ENCODE measurements at places on chromosomes 16 and 17.
A peak's percentile ranks its signal among the peaks of the same experiment; 100 is the strongest.

DNA sequence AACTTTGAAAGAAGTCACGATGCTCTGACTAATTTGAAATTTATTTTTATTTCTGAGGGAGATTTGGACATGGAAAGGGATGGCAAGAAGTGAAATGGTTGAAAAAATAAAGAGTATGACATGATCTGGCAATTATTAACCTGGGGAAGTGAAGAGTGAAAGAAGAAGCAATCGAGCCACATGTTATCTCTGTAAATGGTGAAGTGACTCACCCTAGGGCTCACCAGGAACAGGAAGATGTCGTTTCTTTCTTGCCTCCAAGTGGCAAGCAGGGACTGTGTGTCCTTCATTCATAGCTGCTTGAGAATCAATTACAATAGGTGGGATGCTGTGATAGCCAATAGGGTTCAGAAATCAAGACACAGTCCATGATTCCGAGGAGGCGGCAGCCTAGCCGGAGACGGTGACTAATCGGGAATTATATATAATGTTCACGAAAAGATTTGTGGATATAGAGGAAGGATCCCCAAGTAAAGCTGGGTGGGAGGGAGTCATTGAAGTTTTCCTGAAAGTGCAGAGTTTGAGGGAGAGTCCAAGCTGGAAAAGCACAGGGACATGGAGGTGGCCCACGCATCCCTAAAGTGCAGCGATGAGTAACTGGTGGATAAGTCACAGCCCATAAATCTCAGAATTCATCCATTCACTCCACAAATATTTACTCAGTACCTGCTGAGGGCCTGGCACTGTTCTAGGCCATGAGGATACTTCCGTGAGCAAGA is 18.2 kb upstream of the KRT20 start:
- DNase-seq: no peak

DNA sequence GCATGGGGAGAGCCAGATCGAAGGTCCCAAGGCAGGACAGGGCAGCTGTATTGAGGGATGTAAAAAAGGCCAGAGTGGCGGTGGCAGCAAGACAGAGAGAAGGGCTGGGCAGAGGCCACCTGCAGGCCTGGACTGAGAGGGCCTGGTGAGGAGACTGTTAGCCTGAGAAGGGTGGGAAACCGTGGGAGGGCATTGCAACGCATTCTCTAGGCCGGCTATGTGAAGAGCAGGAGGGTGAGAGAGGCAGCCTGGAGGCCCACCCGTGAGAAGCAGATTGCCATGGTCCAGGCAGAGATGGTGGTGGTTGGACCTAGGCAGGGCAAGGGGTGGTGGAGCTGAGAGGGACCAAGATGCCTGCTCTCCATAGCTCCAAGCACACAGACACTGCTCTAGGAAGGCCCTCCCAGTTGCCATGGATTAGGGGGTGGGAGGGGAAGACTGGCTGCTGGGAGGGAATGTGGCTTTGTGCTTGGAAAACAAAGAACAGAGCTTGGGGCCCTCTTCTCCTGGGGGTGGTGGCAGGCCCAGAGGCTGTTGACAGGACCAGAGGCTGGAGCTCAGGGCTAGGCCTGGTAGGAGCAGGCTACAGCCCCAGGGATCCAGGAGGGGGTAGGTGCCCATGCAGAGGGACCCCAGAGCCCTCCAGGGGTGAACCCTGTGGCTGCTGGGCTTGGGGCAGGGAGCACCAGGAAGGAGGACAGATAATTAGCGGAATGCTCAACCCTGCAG is 12.4 kb upstream of the TCAP start:
- no peak for DNase-seq

DNA sequence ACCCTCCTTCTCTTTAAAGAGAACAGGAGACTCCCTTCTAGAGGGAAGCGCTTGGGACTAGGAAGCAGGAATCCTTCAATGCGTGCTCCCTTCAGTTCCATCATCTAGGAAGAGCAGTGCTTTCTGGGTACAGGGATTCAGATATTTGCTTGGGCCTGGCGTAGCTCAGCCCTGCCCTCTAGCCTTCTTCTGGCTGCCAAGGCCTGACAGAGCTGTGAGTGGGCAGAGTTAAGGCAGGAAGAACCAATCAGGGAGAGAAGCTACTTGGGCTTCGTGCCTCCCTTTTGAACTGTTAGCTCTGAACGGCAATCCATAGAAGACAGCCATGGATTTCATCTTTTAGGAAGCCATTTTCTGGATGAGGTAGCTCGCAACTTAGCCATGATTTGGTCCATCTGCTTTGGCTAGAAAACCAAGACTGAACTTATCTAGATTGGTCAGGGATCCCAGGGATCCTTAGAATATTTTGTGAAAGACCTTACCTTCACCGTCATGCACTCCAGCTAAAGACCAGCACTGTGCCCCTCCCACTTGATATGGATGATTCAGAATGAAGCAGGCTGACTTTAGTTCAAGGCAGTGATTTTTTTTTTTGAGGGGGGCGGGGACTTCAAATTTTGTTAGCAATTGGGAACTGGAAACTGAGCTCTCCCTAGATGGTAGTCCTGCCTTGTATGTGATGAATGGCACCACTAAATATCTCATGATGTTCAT is 2.5 kb upstream of the CORO6 start:
- no peak for DNase-seq

- DNase-seq: no peak
Observed at GRCh38 chr16:85058909-85059308, 31.3 kb downstream of the KIAA0513 start.

DNA sequence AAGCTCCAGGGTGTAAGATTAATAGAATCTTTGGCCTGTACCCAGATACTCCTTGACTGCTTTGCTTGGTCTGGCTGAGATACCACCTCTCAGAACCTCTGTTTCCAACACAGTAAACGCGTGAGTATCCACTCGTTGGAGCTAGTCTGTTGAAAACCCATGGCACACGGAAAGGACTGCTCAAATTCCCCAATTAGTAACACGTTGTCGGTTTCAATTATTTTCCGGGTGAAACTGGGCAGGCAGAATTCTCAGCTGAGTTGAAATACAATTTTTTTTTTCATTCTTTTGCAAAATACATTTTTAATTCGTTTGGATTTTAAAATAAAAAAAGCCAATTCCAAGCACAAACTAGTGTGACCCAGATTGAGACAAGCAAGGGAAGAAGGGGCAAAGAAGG is 120.5 kb downstream of the MAF start:
- DNase-seq: no peak

DNA sequence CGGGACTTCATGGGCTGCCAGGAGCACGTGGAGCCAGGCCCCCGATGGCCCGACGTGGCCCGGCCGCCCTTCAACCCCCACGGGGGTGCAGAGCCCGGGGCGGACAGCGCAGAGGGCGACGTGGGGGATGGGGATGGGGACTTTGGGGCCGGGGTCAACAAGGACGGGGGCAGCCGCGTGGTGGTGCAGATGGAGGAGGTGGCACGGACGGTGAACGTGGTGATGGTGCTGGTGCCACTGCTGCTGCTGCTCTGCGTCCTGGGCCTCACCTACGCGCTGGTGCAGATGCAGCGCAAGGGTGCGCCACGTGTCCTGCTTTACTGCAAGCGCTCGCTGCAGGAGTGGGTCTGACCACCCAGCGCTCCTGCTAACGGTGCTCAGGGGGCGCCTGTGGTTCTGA is 19.5 kb downstream of the MMP15 start:
- DNase-seq: no peak

DNA sequence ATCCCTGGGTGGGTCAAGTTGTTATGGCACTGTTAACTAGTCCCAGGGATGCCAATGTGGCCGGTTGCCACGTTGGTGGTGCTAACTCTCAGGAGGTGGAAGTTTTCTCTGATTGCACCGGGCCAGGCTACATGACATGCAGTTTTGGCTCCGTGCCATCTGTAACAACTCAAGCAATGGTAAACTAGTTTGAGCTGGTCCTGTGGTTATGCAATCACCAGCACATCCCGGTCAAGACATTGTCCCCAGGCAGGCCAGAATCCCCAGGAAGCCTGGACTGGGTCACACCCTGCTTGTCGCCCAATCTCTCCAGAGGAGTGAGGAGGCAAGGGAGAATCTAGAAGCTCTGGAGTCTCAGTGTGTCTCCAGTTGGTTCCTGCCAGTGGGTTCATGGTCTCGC is 10.1 kb upstream of the CCL17 start:
- no peak for DNase-seq

DNA sequence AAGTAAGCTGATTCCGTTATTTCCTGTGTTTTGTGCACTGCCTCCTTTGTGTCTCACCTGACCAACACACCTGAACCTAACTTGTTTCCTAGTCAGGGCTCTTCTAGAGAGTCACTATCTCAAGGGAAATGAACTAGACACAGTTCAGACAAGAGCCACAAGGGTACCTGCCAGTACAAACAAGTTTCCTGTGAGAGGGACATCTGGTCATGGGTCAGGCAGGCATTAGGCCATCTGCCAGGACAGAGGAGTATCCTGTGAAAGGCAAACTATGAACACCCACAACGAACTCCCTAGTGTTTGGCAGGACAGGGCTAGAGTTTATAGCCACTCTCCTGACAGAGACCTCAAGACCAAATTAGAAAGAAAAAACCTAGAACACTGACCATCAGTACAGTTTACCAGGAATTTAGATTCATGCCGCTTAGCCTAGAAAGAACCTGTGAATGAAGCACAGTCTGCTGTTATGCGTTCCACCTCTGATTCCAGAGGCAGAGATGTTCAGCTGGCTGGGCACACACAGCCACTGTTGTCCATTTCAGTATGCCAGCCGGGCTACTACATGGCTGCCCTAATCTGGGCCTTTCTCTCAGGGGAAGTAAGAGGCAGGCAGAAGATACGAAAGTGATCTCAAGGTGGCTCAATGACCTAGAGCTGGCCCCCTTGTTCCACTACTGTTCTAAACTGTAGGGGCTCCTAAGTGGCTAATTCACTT is 20.7 kb upstream of the GLG1 start:
- DNase-seq: no peak

GRCh38 chr16:48384520-48385252 is 527 bp downstream of the SIAH1 start:
- peak; percentile 11 for DNase-seq

DNA sequence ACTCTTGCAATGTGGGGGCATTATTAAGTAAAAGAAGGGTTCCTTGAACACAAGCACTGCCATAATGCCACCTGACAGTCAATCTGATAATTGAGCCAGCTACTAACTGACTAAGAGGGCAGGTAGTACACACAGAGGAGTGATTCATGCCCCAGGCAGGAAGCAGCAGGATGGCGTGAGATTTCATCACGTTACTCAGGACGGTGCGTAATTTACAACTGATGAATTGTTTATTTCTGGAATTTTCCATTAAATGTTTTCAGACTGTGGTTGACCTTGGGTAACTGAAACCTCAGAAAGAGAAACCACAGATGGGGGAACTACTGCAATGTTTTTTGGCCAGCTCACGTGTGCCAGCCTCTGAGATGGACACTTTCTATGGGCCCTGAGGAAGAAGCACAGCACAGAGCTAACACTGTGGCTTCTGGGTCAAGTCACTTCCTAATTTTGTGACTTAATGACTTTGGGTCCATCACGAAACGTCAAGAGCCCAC is 46.7 kb downstream of the C17orf67 start:
- peak; percentile 36 for DNase-seq

GRCh38 chr17:47176389-47176826 is 12.7 kb downstream of the CDC27 start:
- no peak for DNase-seq

DNA sequence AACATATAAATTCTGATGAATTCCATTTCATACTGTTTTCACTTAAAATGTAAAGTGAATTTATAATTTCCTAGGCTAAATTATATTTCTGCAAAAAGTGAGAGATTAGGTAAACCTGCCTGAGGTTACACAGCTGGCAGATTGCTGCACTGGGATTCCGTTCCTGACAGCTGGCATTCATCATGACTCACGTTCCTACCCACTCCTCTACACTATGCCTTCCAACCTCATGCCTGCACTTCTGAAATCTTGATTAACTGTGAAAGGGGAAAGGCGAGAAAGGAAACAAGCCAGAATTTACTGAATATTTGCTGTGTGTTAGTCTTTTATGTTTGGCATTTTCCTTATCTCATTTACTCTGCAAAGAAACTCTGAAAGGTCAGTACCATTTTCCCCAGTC is 73.3 kb upstream of the MON1B start:
- DNase-seq: no peak

GRCh38 chr17:859824-860195 is 77.7 kb downstream of the MRM3 start:
- no peak for DNase-seq

GRCh38 chr17:19337712-19338023 is 24.9 kb downstream of the B9D1 start:
- no peak for DNase-seq

GRCh38 chr16:57616876-57617275 is 11.6 kb upstream of the ADGRG1 start:
- no peak for DNase-seq

- no peak for DNase-seq
Observed at GRCh38 chr16:27838536-27839175, 224.9 kb downstream of the GSG1L start.

GRCh38 chr16:29023279-29024277 is 38.7 kb downstream of the LAT start:
- no peak for DNase-seq

DNA sequence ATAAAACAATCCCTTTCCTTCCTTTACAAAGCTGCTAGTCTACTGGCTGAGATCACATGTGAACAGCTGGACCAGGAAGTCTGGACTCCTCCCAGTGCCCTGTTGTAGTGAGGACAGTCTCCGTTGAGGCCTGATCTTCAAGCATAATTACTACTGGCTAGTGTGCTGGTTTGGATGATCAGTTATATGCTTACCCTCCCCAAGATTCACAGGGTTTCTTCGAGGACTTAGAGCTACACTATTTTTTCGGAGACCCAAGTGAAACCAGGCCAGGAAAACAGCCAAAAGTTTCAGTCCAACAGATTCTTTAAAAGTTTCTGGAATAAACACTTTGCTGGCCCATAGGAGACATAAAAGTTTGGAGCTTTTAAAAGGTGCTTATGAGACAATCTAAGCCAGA is 194.9 kb upstream of the CDH11 start:
- DNase-seq: no peak

DNA sequence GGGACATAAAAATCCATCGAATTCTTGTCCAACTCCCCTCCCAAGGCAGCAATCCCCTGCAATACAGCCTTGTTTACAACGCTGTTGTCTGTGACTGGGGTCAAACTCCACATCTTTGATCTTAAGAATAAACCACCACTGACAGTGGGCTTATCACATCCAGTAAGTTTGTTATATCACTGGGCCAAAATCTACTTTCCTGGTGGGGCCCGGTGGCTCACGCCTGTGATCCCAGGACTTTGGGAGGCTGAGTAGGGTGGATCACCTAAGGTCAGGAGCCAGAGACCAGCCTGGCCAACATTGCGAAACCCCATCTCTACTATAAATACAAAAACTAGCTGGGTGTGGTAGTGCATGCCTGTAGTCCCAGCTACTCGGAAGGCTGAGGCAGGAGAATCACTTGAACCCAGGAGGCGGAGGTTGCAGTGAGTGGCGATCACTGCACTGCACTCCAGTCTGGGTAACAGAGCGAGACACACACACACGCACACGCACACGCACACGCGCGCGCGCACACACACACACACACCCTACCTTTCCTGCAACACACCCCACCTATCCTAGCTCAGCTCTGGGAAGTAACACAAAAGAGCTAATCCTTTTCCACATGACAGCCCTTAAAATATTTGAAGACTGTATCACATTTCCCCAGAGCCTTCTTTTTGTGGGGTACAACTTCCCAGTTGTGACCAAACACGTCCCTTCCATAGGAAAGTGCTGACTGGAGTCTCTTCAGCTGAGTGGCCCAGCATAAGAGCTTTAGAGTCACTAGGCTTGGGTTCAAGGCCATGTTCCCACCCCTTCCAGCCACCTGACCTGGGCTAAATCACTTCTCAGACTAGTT is 20.9 kb upstream of the ABCC1 start:
- no peak for DNase-seq

GRCh38 chr16:85505794-85506634 is 107.1 kb upstream of the GSE1 start:
- no peak for DNase-seq

- no peak for DNase-seq
Observed at GRCh38 chr16:3413730-3414379, 12.8 kb downstream of the ZNF174 start.
